ENCODE measurements at places on chromosomes 1 and 21.

GRCh38 chr1:185838111-185838510, 103.9 kb downstream of the HMCN1 start:
- DNase-seq: no peak

DNA sequence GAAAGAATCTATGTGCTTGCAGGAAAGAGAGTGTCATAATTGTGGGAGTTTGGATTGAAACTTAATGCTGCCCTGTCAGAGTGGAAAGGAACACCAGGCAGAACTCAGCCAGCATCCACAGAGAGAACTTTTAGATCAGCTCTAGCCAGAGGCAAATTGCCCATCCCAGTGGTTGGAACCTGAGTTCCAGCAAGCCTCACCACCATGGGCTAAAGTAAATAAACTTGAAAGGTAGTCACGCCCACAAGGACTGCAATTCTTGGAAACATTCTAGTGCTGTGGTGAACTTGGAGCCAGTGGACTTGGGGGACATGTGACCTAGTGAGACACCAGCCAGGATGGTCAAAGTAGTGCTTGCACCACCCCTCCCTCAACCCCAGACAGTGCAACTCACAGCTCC, 571.6 kb downstream of the LRRIQ3 start:
- no peak for DNase-seq

GRCh38 chr1:29703596-29704370, 467.5 kb downstream of the PTPRU start:
- DNase-seq: no peak

DNA sequence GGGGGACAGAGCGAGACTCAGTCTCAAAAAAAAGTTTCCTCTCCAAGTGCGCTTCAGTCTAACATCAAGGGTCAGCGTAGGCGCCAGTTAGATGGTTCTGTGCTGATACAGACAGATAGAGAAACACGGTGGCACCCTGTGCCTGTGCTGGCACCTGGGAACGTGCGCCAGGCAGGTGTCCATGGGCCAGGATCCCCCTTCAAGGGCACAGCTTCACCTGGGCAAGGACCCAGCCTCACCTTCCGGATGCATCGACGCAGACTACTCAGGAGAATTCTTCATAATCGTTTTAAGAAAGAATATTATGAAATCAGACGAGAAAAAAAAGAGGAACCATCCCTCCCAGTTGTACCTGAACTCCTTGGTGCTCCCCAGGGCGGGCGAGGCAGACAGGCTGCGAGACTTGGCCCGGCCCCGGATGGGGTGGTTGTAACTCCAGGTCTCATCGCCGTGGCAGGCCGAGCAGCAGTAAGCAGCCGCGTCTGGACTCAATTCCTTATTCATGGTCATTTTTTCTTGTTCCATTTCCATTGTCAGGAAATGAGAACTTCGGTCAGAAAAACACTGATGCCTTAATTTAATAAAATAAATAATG, 13.3 kb downstream of the NADK start:
- no peak for DNase-seq

DNA sequence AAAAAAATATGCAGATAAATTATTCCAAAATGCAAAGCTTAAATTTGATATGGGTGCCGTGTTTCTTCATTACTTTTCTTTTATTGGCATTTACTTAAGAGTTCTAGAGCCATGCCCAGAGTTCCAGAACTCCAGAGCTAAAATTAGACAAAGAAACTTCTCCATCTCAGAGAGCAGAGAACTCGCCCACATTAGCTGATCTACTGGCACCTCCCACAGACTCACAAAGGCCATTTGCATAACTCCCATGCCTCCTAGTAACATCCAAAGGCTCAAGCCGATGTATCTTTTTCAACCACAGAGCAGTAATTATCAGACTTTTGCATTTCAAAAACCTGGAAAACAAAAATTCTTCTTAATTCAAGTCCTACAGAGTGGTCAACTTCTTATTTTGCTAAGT, 323.8 kb upstream of the ST6GALNAC5 start:
- no peak for DNase-seq

GRCh38 chr1:2606396-2606880, 19.9 kb downstream of the PRXL2B start:
- no peak for DNase-seq

GRCh38 chr1:39317910-39318633, 113.6 kb downstream of the MACF1 start:
- DNase-seq: no peak

GRCh38 chr1:214567481-214567980, 16.1 kb upstream of the PTPN14 start:
- no peak for DNase-seq

DNA sequence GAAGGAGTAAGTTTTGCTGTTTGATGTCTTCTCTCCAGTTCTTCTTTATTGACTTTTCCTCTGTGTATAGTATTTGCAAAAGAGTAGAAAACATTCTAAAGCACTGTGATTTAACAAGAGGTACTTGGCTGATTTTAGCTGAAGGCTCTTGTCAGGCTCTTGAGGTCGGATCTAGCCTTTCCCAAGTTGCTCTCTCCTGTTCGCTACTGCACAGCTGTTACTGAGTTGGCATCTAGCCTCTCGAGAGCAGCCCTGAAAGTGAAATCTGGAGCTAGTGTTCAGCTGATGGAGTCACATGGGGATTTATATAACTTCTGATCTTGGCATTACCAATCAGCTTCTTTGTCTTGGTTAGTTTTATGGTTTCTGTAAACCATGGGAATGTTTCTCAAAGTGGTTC, 193.1 kb downstream of the RYR2 start:
- no peak for DNase-seq

DNA sequence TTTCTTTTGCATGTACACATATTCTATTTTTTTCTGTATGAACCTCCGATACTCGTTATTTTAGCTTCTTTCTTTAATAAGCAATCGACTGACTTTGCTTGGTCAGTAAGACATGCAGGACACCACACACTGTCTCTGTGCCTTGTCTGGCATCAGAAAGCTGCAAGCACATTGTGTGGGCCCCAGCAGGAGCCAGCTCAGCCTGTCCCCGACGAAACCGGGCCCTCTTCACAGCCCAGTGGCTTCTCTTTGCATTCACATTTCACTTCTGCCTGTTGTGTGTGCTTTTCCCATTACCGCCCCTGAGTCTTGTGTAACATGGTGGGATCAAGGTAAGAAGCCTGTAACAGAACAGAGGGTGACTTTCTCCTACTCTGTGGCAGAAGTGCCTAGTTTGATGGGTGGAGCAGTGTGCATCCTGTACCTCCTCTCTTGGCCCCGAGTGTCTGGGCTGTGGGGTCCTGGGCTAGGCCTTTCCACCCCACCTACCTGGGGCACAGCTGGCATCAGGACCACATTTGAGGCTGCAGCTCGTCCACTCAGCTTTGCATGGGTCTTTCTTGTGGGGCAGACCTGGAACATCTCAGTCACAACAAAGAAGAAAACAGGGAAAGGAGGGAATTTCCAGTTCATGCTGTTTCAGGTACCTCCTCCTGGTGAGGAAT, 118.9 kb upstream of the COL6A1 start:
- no peak for DNase-seq

GRCh38 chr1:30743584-30744059, 14.0 kb downstream of the LAPTM5 start:
- no peak for DNase-seq

GRCh38 chr21:46329796-46330195, 5.8 kb downstream of the PCNT start:
- no peak for DNase-seq

Measured in erythroblast (primary cell).